ENCODE measurements at places on chromosomes 1 and 21. TPM values are rescaled to one million over a fixed set of nuclear protein-coding genes. Genes with fewer than 3 reads are reported as not detected.

DNA sequence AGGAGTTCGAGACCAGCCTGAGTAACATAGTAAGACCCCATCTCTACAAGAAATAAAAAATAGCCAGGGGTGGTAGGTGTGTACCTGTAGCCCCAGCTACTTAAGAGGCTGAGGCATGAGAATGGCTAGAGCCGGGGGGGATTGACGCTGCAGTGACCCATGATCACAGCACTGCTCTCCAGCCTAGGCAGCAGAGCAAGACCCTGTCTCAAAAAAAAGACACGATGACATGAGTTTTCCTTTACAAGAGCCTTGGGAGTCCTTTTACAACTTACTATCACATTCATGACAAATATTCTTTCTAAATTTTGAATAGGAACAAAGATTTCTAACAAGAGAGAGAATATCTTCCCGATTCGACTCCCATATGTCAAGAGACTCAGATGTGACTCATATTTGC is 3.3 kb upstream of the BRWD1 start:
- peaks cover 35% of the 10 kb centered on the region for H3K4me1 ChIP-seq
- no peak overlapping the region for H3K4me3 ChIP-seq
- H3K27me3 ChIP-seq: no peaks in the 10 kb centered on the region
- DNase-seq: no peak
- no peak overlapping the region for H3K27ac ChIP-seq

The OR2T34 gene
- total RNA-seq: not detected

- H3K36me3 ChIP-seq: no peaks in the 10 kb centered on the region
- H3K27ac ChIP-seq: no peak overlapping the region
Observed at GRCh38 chr1:59664166-59664565, 150.6 kb upstream of the HOOK1 start.

The CNKSR1 gene
- 30.9 TPM for total RNA-seq

The ERVH48-1 gene
- total RNA-seq: not detected

DNA sequence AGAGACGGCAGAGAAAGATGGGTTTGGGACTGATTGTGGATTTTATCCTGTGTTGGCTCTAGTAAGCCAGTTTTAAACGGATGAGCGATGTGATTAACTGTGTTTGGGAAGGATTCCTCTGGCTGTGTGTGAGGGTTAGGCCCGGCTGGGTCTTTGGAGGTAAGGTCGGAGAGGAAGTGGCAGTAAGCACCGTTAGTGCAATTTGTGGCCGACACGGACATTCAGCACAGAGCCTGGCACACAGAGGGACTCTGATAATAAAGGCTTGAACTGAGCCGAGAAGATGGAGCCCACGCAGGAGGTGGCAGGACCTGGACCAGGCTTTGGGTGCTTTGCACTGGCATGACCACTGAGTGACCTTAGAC is 1.3 kb downstream of the MTFR1L start:
- peaks cover 29% of the 10 kb centered on the region for H3K4me1 ChIP-seq
- no peak for DNase-seq
- no peaks in the 10 kb centered on the region for H3K27me3 ChIP-seq
- H3K4me3 ChIP-seq: peak overlapping the region; percentile 86
- H3K36me3 ChIP-seq: peaks cover 26% of the 10 kb centered on the region
- peak overlapping the region; percentile 96 for H3K27ac ChIP-seq

DNA sequence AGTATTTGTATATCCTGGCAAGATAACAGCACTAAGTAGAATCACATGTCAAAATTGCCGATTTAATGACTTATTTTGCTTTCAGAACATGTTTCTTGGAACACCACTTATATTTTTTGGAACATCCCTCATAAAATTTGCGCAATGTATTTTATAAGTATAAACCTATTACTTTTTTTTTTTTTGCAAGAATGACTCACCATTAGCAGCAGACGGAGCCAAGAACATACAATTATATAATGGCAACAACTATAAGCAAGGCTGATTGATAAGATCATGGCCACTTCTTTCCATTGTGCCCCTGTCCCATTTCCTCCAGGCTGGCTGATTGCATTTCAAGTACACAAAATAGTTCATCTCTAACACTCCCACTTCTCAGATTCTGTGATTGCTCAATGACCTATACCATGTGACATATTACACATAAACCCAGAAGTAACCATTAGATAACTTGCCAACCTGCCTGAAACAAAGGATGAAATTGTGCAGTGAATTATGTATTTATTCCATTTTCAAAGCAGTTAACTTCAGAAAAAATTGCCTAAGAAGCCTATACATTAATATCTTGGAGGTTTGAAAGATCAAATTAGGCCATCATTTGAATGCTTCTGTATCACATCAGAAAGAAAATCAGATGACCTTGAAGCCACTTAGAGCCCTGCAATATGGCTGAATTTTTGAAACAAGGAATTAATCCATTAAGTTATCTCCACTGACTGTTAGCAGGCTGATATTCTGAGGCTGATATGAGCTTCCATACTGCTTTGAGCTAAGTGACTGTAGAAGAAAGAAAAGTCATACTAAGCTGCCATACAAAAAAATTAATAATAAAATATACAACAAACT is 77.8 kb upstream of the PRMT6 start:
- H3K4me3 ChIP-seq: no peak overlapping the region
- no peak overlapping the region for H3K27ac ChIP-seq
- no peaks in the 10 kb centered on the region for H3K27me3 ChIP-seq
- no peak for DNase-seq
- H3K36me3 ChIP-seq: no peaks in the 10 kb centered on the region

The SLC1A7 gene
- not detected for total RNA-seq

- H3K27ac ChIP-seq: no peak overlapping the region
- peak; percentile 13 for DNase-seq
- H3K27me3 ChIP-seq: no peaks in the 10 kb centered on the region
Observed at GRCh38 chr1:111481387-111482221, 7.8 kb downstream of the C1orf162 start.

DNA sequence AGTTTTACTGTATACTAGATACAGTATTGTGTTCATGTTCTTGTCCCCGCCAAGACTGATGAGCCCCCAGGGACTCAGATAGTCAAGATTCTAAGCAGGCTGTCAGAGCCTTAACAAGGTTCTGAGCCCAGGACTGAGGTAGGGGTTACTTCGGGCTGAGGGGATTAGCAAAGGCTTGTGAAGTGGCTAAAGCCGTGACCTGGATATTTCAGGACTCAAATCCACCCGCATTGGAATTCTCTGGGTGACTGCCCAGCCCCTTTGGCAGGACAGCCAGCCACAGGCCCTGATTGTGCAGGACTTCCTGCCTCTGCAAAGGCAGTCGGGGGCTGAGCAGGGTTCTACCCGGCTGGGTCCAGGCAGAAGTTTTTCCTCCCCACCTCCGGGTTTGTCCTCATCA is at the start of gene PLA2G5:
Gene PLA2G5 (plus strand): TSS at position 321 of the 400 bp plus-strand sequence. CDS start 14,637 bp downstream, outside the sequence.
- no peaks in the 10 kb centered on the region for H3K4me1 ChIP-seq
- H3K27me3 ChIP-seq: no peaks in the 10 kb centered on the region
- H3K36me3 ChIP-seq: no peaks in the 10 kb centered on the region
- peak within 1 kb of the TSS; percentile 85 for H3K27ac ChIP-seq
- H3K4me3 ChIP-seq: peak within 1 kb of the TSS; percentile 28
- DNase-seq: no peak

- no peaks in the 10 kb centered on the region for H3K27me3 ChIP-seq
- H3K36me3 ChIP-seq: no peaks in the 10 kb centered on the region
- no peak overlapping the region for H3K27ac ChIP-seq
- no peak overlapping the region for H3K4me3 ChIP-seq
- DNase-seq: no peak
- H3K4me1 ChIP-seq: peaks cover 4% of the 10 kb centered on the region
Observed at GRCh38 chr1:59553371-59553770, 256.5 kb downstream of the FGGY start.

- no peaks in the 10 kb centered on the region for H3K4me1 ChIP-seq
- no peak overlapping the region for H3K27ac ChIP-seq
- H3K4me3 ChIP-seq: no peak overlapping the region
- H3K27me3 ChIP-seq: no peaks in the 10 kb centered on the region
- no peak for DNase-seq
Observed at GRCh38 chr1:53366901-53367502, 39.1 kb upstream of the LRP8 start.

GRCh38 chr1:53576381-53576801 is 117.2 kb downstream of the DMRTB1 start:
- H3K4me3 ChIP-seq: no peak overlapping the region
- peaks cover 20% of the 10 kb centered on the region for H3K4me1 ChIP-seq
- H3K27me3 ChIP-seq: no peaks in the 10 kb centered on the region

The CFHR2 gene
- not detected for total RNA-seq

The KLHDC9 gene
- total RNA-seq: 2.1 TPM

- H3K27me3 ChIP-seq: no peaks in the 10 kb centered on the region
- no peaks in the 10 kb centered on the region for H3K4me1 ChIP-seq
- no peak overlapping the region for H3K27ac ChIP-seq
- H3K36me3 ChIP-seq: no peaks in the 10 kb centered on the region
- no peak for DNase-seq
- no peak overlapping the region for H3K4me3 ChIP-seq
Observed at GRCh38 chr1:101174722-101175121, 62.1 kb upstream of the S1PR1 start.

The LCE2C gene
- not detected for total RNA-seq

DNA sequence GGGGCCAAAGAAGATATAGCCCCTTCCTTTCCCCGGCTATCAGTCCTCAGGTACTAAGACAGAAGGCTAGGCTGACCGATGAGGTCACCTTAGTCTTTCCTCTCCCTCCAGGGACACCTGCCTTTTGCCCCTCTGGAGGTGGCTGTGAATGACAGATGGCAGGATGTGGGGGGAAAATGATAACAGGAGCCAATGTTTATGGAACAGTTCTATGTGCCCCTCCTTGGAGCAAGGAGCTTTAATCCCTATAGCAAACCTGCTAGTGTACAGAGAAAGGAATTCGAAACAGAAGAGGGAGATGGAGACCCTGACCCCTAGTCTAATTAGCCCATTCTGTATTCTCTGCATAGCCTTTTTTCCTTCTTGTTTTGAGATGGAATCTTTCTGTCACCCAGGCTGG is 28.1 kb downstream of the SERINC2 start:
- no peaks in the 10 kb centered on the region for H3K4me1 ChIP-seq
- H3K27ac ChIP-seq: no peak overlapping the region
- H3K4me3 ChIP-seq: no peak overlapping the region
- no peak for DNase-seq
- H3K27me3 ChIP-seq: no peaks in the 10 kb centered on the region
- H3K36me3 ChIP-seq: no peaks in the 10 kb centered on the region

The SERPINC1 gene
- total RNA-seq: not detected

DNA sequence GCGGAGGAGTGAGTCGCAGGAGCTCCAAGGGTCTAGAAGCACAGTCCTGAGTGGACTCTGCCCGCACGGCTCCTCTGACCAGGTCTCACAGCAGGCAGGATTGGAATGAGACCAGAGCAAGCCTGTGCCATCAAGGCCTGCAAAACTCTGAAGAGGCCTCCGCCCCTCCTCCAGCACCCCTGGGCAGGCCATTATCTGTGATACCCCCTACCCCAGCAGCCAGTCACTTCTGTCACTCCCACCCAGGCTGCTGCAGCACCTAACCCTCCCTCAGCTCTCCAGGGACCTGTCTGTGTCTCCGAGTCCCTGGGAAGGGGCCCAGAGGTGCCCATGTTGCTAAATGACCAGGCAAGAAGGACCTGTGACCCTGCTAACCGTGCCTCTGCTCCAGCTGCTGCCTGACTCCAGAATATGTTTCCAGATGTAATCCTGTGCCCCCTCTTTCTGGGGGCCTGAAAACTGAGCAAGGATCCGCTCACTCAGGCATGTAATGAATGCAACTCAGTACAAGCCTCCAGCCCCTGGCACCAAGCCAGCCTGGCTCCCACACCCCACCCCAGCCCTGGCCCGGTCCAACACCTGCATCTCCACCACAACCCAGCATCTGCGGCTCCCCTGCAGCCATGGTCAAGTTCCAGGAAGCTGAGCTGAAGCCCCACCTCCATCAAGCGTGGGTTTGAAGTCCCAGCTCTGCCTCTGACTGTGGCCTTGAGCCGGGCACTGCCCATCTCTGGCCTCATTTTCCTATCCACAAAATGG is 22.1 kb upstream of the COL16A1 start:
- H3K27me3 ChIP-seq: no peaks in the 10 kb centered on the region
- no peaks in the 10 kb centered on the region for H3K4me1 ChIP-seq
- no peak overlapping the region for H3K27ac ChIP-seq
- H3K4me3 ChIP-seq: no peak overlapping the region

GRCh38 chr1:14794906-14795305 is 196.4 kb downstream of the KAZN start:
- no peak for DNase-seq
- no peaks in the 10 kb centered on the region for H3K36me3 ChIP-seq

GRCh38 chr1:107056426-107057196 is at the start of gene PRMT6:
Gene PRMT6 (plus strand): TSS chr1:107056674. CDS start chr1:107056716, 42 bp downstream.
- no peaks in the 10 kb centered on the region for H3K36me3 ChIP-seq
- no peaks in the 10 kb centered on the region for H3K27me3 ChIP-seq
- peak; percentile 44 for DNase-seq
- peak within 1 kb of the TSS; percentile 84 for H3K27ac ChIP-seq
- peak within 1 kb of the TSS; percentile 98 for H3K4me3 ChIP-seq
- peaks cover 21% of the 10 kb centered on the region for H3K4me1 ChIP-seq

The SPRR5 gene
- total RNA-seq: 2.2 TPM

- H3K36me3 ChIP-seq: no peaks in the 10 kb centered on the region
- H3K4me1 ChIP-seq: peaks cover 4% of the 10 kb centered on the region
- DNase-seq: no peak
- H3K4me3 ChIP-seq: no peak overlapping the region
- no peaks in the 10 kb centered on the region for H3K27me3 ChIP-seq
Observed at GRCh38 chr1:15347182-15347581, 62.5 kb upstream of the EFHD2 start.

The BRDT gene
- not detected for total RNA-seq

DNA sequence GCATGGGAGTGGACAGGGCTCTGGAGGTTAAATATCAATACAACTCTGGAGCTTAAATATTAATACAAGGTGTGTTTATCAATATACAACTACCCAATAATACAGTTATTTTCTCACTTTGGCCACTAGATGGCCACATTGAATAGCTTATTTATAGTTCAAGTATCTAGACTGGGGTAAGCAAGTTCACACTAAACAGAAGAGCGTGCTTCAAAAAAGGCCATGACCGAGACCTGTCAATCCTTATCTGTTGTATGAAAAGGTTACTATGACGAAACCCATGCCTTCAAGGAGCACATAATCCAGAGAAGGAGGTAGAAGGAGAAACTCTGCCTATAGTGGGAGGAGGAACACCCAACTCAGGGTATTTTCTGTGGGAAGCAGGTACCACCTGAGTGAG is 29.1 kb downstream of the CHML start:
- no peaks in the 10 kb centered on the region for H3K27me3 ChIP-seq
- no peaks in the 10 kb centered on the region for H3K36me3 ChIP-seq
- no peak overlapping the region for H3K27ac ChIP-seq
- H3K4me3 ChIP-seq: no peak overlapping the region

The LORICRIN gene
- total RNA-seq: not detected

The NR1I3 gene
- not detected for total RNA-seq

The CD84 gene
- total RNA-seq: 3.5 TPM

The AHDC1 gene
- total RNA-seq: 32.2 TPM

The PRAMEF11 gene
- total RNA-seq: not detected

- H3K4me1 ChIP-seq: no peaks in the 10 kb centered on the region
- no peak for DNase-seq
- H3K4me3 ChIP-seq: no peak overlapping the region
- H3K27me3 ChIP-seq: no peaks in the 10 kb centered on the region
- H3K36me3 ChIP-seq: peaks cover 14% of the 10 kb centered on the region
Observed at GRCh38 chr21:43025636-43026180, 49.9 kb downstream of the CBS start.

- no peak overlapping the region for H3K27ac ChIP-seq
- no peak overlapping the region for H3K4me3 ChIP-seq
- no peaks in the 10 kb centered on the region for H3K27me3 ChIP-seq
- DNase-seq: no peak
- H3K36me3 ChIP-seq: no peaks in the 10 kb centered on the region
Observed at GRCh38 chr1:44496541-44497171, 91.6 kb downstream of the RNF220 start.

- H3K4me3 ChIP-seq: no peak overlapping the region
- peaks cover 100% of the 10 kb centered on the region for H3K4me1 ChIP-seq
- DNase-seq: no peak
- no peaks in the 10 kb centered on the region for H3K27me3 ChIP-seq
Observed at GRCh38 chr1:43537423-43538142, 6.9 kb downstream of the PTPRF start.

The MAP3K21 gene
- total RNA-seq: 6.4 TPM

The KIF2C gene
- total RNA-seq: 4.8 TPM

Data from esophagus squamous epithelium (tissue), 5 donors.